ENCODE measurements at places on chromosomes 7 and 10.

DNA sequence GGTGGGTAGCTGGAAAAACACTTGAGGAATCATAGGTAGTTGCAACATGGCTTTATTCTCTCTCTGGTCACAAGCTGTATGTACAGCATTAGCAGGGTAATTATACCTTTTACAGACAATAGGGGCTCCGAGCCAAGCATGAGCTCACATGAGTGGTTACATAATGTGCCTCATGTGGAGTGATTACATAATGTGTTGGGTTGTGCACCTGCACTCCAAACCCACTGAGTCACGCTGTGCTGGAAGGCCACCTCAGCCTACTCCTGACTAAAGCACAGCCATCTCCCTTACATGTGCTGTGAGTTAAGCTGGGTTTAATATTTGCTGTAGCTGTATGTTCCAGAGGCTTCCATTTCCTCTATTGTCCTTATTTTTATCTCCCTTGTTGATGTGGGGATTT, 348.7 kb upstream of the SEMA3C start:
- DNase-seq: no peak

- DNase-seq: no peak
These were observed 657.2 kb downstream of the INHBA start for GRCh38 chr7:41045556-41046123.

DNA sequence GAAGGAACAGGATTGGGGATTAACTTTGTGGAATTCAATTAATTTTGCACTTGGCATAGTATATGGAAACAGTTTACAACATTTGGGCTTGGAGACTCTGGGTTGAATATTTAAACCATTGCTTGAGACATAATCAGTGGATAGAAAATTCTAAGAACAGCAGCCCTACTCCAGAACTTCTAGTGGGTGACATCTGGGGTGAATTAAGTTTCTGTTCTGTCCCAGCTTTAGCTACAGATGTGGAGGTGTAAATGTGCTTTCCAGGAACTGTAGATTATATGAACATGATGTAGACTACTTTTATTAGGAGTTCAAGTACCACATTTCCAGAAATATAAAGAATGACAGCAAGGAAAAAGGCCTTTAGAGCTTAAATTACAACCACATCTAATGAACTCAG, 51.9 kb upstream of the SKAP2 start:
- DNase-seq: no peak

- DNase-seq: no peak
These were observed at the start of gene CUX1 for GRCh38 chr7:101817471-101818286. Gene CUX1 (plus strand): TSS chr7:101817626. CDS start chr7:101817640, 14 bp downstream.

- DNase-seq: no peak
These were observed 35.5 kb downstream of the ENTPD1 start for GRCh38 chr10:95791425-95791979.

- no peak for DNase-seq
These were observed 98.4 kb downstream of the OSBPL3 start for GRCh38 chr7:24881623-24882022.

GRCh38 chr7:33961948-33962347, 56.6 kb downstream of the BMPER start:
- DNase-seq: no peak

DNA sequence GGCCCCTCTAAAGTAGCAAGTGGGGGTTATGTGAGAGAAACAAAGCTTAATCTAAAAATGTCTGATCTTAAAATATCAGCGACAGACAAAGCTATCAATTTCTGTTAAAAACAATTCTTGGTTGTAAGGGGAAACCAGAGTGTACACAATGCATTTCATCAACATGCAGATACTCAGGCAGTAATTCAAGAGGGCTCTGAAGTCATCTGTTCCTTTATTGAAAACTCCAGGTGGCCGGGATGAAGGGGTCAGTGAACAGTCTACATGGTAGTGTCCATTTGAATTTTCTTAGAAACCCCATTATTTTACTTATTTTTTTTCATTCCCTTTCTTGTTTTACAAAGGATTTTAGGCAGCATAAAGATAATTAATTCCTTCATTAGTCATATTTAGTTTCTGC, 36.7 kb upstream of the BTBD16 start:
- DNase-seq: no peak

GRCh38 chr7:120274482-120274881, 1.5 kb downstream of the KCND2 start:
- no peak for DNase-seq

DNA sequence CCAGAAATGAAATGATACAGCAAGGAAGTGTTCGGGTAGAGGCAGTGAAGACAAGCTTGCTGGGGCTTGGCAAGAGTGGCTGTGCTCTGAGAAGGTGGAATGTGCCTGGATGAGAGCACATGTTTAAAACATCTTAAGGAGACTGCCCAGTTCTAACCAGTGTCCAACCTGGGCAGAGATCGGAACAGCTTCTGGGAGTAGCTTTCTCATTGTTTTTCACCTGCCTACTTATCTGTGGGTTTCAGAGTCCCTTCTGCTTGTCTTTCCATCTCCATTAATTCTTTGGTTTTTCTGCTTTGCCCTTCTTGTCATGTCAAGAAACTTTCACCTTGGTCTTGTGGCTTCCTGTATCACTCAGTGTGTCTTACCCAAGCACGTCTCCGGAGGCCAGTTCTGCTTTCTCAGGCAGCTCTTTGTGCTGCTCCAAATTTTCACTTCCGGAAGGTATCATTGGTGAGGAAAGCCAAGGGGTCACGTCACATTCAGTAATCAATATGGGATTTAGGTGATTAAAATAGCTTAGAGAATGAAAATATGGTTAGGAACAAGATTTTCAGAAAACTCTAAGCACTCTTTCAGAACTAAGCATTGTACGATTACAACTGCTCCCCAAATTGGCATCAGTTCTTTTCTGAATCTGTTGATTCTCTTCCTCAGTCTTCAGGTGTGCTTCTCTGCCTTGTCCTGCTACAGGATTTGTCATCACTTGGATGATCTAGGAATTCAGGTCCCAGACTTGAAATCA, 5.5 kb upstream of the LAMB4 start:
- no peak for DNase-seq

GRCh38 chr10:13776861-13777311, 190.1 kb downstream of the PRPF18 start:
- DNase-seq: no peak

DNA sequence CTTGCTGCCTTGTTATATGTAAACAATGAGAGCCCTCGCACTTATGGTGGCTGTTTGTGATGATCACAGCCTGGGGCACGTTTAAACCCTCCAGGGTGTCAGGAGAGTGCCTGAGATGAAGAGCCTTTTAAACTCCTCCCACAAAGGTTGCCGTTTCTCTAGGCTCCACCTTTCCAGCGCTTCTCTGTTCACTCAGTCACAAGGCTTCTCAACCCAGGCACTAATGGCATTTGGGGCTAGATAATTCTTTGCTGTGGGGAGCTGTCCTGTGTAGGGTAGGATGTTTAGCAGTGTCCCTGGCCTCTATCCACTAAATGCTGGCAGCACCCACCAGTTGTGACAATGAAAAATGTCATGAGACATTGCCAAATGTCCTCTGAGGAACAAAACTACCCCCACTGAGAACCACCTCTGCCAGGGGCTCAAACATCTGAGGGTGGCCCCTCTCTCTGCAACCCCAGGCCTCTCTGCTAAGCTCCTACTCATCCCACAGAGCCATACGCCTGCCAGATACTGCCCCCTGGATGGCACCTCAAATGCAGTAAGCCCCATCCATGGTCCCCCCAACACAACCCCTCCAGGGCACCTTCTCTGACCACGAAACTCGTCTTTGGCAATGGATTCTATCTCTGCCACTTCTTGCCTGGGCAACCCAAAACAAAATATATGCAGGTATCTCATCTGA, 144.3 kb upstream of the ZMIZ1 start:
- no peak for DNase-seq

DNA sequence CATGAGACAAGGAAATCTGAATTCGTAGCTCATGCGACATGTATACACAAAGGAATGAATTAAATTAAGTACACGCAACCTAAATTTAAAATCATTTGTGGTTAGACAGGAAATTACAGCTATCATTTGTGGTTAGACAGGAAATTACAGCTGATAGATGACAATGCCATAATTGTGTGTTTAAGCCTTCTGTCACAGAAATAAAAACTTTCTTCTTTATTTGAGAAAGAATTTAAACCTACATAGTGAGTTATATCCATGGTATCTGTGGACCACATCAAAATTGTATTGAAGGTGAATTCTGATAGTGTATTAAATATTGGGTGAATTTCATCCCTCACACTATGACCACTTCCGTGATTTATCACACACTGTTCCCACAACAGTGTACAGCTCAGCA, 362.9 kb downstream of the MAGI2 start:
- DNase-seq: no peak

DNA sequence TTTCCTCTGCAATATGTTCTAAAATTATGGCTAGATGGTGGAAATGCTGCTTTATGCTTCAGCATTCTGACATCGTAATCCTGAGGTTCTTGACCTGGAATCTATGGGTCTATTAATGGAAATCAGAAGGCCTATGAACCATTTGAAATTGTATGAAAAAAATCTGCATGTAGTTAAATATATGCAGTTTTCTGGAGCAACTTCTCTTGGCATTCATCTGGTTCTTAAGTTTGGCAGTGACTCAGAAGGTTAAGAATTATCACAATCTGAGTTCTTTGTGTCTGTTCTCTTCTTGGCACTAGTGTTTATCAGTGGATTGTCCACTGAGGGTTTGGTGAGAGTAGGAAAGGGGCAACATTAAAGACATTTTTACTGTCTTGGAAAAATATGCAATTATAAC, 71.1 kb upstream of the FZD1 start:
- no peak for DNase-seq

DNA sequence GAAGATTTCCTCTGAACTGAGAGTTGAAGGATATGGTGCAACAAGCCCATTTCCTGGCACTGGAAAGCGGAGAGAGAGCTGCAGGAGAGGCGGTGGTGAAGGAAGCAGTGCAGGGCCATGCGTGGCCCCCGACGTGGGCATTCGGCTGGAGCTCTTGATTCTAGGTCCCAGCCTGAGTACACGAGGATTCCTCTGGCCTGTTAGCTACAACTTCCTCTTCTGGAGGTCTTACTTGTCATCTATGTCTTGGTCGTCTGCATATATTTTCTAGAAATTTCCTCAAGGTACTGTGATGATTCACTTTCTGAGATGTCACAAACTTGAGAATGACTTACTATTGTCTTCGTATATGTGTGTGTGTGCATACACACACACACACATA, 59.2 kb upstream of the JAZF1 start:
- DNase-seq: no peak

GRCh38 chr10:74585231-74586087, 240.9 kb upstream of the KAT6B start:
- peak; percentile 14 for DNase-seq

- no peak for DNase-seq
These were observed 46.4 kb upstream of the PARD3 start for GRCh38 chr10:34861293-34862021.

DNA sequence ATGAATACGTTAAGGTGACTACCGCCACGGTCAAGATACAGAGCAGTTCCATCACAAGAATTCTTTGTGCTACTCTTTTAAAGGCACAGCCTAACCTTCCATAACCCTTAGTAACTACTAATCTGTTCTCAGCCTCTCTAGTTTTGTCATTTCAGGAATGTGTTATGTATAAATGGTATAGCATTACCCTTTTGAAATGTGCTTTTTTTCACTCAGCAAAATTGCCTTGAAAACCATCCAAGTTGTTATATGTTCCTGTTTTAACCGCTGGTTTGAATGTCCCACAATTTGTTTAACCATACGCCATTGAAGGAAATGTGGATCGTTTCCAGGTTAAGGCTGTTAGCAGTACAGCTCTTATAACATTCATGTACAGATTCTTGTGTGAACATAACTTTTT, 32.0 kb downstream of the WAC start:
- no peak for DNase-seq

DNA sequence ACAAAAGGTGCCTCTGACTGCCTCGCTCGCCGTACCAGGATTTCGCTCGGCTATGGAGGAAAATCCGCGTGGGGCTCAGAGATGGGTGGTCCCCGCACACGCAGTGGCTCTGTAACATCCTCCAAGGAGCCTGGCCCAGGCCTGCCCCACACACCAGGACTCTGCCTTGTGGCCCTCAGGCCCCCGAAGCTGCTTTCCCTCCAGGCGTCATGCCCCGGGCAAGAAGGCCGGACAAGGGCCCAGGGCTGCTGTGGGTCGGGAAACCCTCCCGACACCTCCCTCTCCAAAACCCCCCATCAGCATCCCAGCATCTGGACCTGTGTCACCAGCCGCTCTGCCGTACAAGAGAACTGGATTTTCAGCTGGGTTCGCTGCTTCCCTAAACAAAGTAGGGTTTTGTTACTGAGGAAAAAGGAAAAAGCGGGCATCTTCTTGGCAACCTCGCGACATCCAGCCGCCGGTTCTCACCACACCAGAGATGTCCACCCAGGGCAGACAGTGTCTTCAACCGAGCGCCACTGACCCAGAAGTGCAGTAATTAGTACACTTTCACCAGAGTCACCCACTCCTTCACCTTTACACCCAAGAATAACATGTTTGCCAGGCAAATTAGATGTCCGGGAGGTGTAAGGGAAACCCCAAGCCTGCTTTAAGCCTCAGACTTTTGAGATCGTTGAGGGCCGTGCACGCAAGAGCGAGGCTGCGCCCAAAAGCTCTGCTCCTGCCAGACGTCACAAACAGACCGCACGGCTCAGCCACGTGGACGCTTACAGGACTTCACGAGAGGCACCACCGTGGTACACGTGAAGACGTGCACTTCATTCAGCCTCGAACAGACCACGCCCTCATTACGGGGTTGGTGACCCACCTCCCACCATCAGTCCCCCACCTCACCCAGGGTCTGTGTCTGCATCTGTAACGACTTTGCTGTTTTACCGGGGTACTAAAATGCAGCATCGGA, 62.2 kb downstream of the DIP2C start:
- no peak for DNase-seq

DNA sequence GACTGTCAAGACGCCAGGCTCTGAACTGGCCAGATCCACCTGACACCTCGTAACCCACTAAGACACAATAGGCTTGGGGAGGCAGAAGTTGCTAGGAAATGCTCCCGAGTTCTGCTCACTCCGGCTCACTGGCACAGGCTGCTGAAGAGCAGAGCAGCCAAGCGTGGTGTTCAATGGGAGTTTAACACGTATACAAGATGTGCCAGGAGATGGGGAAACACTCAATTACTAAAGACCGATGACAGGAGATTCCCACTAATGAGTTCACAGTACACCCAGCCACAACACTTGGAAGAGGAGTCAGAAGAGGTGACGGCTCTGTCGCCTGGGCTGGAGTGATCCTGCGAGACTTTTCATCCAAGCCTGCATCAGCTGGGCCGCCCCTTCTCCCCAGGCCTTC, 303.4 kb downstream of the GFRA1 start:
- DNase-seq: no peak

GRCh38 chr7:157372300-157373232, 35.8 kb downstream of the DNAJB6 start:
- DNase-seq: no peak

DNA sequence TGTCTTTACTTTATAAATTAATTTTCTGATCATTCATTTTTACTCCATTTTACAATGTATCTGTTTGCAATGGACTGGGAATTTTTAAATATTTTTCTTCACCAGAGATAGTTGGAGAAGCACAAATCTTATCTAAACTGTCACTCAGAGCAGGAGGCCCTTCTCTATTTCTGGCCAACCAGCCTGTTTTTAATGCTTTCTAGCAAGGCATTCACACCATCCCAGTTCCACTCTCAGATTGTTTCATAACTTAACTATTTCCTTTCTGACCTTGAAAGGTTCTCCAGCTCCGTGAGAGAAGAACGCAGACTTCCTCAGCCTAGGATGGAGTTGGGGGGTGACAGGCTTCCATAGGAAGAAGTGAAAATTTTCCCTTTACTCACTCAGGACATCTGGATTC, 155.8 kb downstream of the SKIDA1 start:
- DNase-seq: no peak

GRCh38 chr10:20958764-20959163, 61.7 kb upstream of the NEBL start:
- no peak for DNase-seq
